ENCODE measurements at places on chromosomes 6 and 20. TPM values are rescaled to one million over a fixed set of nuclear protein-coding genes. Genes with fewer than 3 reads are reported as not detected.
A peak's percentile ranks its signal among the peaks of the same experiment; 100 is the strongest.

The GSTA3 gene
- total RNA-seq, result not detected

The RAET1L gene
- not detected for total RNA-seq

The CD164 gene
- 83.0 TPM for total RNA-seq

- no peak for DNase-seq
Measured at GRCh38 chr6:87827346-87827745, 125.3 kb upstream of the AKIRIN2 start.

- peak; percentile 56 for DNase-seq
Measured at GRCh38 chr6:6590530-6590929, 2.0 kb downstream of the LY86 start.

The PAK5 gene
- not detected for total RNA-seq

DNA sequence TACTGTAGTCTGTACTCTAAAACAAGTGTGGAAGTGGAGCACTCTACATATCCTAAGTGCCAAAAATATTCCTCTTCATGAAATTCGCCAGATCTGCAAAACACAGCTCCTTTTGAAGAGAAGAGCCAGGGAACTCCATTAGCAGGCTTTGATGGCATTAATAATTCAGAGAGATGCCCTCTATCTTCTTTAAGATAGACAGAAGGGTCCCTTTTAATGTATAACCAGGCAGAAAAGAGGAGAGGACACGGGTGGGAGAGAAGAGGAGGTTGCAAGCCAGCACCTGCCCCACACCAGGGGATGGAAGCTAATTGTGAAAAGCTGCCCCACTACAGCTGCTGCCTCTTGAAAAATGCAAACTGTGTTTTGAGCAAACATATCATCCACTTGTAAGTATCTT, 3.7 kb upstream of the RFPL4B start:
- no peak for DNase-seq

The VNN1 gene
- not detected for total RNA-seq

DNA sequence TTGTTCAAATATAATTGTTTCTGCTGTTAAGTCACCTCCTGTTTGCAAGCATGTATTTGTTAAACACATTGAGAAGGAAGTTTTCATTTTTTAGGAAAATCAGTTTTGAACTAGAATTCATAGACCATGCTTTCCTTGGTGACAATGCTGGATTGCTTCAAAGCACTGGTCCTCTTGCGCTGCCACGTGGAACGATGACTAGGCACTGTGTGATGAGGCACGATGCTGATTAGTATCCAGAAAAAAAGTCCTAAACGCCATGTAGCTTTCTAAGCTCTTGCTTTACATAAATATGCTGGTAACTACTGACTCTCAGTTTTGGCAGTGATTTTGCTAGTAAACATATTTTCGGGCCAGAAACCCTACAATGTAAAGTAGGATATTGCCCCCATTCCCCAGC, 11.1 kb upstream of the EXOC2 start:
- no peak for DNase-seq

- DNase-seq, result no peak
Measured at GRCh38 chr6:3731700-3732099, 19.8 kb downstream of the PXDC1 start.

DNA sequence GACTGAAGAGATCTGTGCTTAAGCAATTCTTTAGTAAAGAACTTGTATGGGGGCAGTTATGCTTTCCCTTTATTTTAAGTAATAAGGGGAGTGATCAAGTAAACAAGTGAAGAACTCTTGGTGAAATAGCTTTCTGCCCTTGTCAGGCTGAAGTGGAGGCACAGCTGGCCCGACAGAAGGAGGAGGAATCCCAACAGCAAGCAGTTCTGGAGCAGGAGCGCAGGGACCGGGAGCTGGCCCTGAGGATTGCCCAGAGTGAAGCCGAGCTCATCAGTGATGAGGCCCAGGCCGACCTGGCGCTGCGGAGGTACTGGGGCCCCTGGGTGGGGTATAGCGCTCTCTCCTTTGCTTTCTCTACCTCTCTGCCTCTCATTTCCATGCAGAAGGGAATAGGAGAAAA, 143.3 kb downstream of the MYO6 start:
- no peak for DNase-seq

The SIRPD gene
- not detected for total RNA-seq

The CD109 gene
- total RNA-seq, result not detected

The SLC17A2 gene
- not detected for total RNA-seq

DNA sequence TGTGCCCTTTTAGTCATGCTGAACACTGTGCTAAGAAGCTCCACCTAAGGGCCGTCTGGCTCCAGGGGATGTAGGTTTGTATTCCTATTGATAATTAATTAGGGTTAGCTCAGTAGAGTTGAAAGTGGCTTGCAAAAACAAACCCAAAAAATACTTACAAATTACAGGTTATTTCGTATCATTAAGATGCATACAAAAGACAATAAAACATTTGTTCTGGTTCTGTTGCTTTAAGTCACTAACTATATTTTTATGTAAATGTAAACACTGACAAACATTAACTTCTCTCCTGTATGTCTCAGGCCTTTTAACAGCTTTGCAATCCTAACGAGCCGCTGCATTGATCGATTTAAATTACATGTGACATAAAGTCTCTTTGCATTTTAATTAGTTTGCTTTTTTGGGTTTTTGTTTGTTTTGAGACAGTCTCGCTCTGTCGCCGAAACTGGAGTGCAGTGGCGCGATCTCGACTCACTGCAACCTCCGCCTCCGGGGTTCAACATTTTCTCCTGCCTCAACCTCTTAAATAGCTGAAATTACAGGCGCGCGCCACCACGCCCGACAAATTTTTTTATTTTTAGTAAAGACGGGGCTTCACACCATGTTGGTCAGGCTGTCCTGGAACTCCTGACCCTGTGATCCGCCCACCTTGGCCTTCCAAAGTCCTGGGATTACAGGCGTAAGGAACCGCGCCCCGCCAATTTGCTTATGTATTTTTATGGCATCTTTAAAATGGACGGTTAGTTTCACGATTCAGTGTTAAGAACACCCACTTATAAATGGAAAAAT, 110.9 kb downstream of the HFE start:
- DNase-seq, result peak; percentile 70

DNA sequence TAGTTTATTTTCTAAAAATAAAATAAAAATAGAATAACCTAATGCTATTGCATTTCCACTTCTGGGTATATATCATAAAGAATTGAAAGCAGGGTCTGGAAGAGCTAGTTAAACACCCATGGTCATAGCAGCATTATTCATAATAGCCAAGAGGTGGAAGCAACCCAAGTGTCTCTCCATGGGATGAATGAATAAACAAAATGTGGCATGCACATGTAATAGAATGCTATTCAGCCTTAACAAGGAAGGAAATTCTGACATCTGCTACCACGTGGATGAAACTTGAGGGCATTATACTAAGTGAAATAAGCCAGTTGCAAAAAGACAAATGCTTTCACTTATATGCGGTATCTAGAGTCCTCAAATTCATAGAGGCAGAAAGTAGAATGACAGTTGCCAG, 130.8 kb downstream of the TIAM2 start:
- no peak for DNase-seq

DNA sequence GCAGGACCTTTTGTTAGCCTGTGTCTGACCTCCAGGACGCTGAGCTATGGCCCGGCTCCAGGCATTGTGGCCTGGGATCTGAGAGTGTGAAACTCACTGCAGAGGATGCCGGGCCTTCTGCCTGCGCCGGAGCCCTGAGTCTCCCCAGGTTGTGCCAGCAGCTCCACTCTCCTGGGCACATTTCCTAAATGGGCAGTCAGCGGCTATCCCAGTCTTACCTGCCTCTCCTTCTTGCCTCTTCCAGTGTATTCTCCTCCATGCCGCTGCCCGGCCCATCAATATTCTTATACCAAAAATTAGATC, 397.8 kb downstream of the CDH4 start:
- no peak for DNase-seq

DNA sequence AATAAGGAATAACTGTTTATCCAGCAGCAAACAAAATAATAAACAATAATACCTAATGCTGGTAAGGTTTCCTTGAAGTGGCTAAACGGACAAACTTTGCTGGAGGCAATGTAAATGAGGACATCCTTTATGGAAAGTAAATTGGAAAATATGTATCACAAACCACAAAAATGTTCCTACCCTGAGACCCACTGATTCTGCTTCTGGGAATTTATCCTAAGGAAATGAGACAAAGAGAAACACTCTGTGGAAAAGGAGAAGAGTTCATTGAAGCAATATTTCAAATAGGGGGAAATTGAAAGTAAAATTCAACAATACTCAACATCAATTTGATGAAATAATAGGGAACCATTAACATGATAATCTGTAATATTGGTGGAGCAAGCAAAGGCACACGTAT, 37.9 kb downstream of the MAFB start:
- DNase-seq, result no peak

DNA sequence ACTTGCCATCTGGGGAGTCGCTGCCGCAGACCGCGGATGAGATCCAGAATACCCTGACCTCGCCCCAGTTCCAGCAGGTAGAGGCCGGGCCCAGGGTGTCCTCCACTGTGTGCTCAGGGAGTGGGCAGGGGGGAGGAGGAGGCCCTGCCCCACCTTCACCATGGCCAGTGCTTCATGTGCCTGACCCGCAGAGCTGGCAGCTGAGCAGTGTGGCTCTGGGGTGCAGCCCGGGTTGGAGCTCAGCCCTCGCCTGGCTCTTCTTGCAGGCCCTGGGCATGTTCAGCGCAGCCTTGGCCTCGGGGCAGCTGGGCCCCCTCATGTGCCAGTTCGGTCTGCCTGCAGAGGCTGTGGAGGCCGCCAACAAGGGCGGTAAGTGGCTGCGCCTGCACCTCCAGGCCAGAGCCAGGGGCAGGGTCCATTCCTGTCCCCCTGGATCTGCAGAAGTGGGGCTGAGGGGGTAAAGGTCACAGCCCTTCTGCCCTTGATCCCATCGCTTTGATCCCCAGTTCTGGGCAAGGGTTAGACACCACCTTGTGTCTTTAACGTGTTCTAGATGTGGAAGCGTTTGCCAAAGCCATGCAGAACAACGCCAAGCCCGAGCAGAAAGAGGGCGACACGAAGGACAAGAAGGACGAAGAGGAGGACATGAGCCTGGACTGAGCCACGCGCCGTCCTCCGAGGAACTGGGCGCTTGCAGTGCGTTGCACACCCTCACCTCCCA, 5.5 kb downstream of the ADRM1 start:
- no peak for DNase-seq

GRCh38 chr6:157951828-157952227, 29.8 kb upstream of the SYNJ2 start:
- DNase-seq, result no peak

The STMN3 gene
- 4.1 TPM for total RNA-seq

- DNase-seq, result no peak
Measured at GRCh38 chr6:6683969-6684833, 95.7 kb downstream of the LY86 start.

The ZNF831 gene
- total RNA-seq, result not detected

The NR2E1 gene
- not detected for total RNA-seq

The SLC35A1 gene
- 13.1 TPM for total RNA-seq

- no peak for DNase-seq
Measured at GRCh38 chr20:53907968-53908751, 162.2 kb downstream of the BCAS1 start.

DNA sequence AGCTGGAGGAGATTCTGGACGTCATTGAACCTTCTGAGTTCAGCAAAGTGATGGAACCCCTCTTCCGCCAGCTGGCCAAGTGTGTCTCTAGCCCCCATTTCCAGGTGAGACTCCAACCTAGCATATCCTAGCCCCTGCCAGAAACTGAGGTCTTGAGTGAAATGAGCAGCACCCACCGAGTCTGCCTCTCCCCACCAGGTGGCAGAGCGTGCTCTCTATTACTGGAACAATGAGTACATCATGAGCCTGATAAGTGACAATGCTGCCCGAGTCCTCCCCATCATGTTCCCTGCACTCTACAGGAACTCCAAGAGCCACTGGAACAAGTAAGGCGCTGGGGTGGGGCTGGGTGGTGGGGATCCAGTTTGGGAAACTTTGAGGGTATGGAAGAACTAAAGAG, 4.6 kb downstream of the MEA1 start:
- peak; percentile 82 for DNase-seq

DNA sequence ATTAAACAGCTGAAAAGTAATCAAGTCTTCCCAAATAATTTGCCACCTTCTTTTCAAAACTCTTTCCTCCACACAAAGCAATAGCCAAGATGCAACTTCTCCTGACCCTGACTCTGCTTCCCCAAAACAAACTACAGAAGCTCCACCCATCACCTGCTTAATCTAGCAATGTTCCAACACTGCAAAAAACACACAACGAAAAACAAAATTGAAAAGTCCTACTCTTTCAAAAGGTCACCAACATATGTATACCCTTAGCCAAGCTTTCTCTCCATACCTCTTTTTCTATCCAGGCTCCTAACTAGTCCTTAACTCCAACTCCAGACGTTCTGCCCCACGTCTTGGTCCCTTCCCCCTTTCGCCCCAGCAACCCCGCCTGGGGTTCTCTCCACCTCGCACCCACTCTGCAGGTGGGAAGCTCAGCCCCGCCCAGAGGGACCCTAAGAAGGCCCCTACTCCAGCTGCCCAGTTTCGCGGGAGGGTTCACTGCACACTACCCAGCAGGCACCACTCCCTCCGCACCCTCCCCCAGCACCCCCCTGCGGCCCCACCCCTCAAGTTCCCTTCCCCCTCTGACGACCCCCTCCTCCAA, 717 bp downstream of the CSNK2A1 start:
- peak; percentile 73 for DNase-seq

- no peak for DNase-seq
Measured at GRCh38 chr6:168012431-168013249, 15.2 kb downstream of the KIF25 start.

- no peak for DNase-seq
Measured at GRCh38 chr20:33909331-33909921, 84.3 kb upstream of the RALY start.

DNA sequence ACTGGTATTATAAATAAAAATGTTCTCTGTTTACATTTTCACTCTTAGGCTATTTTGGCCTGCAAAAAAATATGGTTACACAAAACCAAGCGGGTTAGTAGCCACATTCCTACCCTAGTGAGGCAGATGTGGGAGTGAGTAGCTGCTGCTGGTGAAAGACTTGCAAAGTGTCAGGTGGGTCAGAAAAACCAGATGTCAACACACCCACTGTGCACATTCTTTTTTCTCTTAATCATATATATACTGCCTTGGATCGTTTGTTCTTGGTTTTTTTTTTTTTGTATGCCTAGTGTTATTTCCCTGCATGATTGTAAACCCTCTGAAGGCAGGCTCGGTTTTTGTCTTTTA, 68.0 kb upstream of the TFB1M start:
- DNase-seq, result no peak
